ENCODE measurements at places on chromosomes 2 and 18. TPM values are rescaled to one million over a fixed set of nuclear protein-coding genes. Genes with fewer than 3 reads are reported as not detected.

The RAX gene
- not detected for total RNA-seq

The RSAD2 gene
- total RNA-seq, result not detected

The C1QL2 gene
- total RNA-seq, result not detected

The TGIF1 gene
- total RNA-seq, result 100 TPM

The LHCGR gene
- under 0.01 TPM for total RNA-seq

The IL18R1 gene
- 0.18 TPM for total RNA-seq

The PCGF1 gene
- 29.2 TPM for total RNA-seq

The ERMN gene
- not detected for total RNA-seq
